ENCODE measurements at places on chromosomes 12 and 14.

- DNase-seq, result peak; percentile 31
Measured at GRCh38 chr12:56119361-56119796, 1.3 kb downstream of the ZC3H10 start.

DNA sequence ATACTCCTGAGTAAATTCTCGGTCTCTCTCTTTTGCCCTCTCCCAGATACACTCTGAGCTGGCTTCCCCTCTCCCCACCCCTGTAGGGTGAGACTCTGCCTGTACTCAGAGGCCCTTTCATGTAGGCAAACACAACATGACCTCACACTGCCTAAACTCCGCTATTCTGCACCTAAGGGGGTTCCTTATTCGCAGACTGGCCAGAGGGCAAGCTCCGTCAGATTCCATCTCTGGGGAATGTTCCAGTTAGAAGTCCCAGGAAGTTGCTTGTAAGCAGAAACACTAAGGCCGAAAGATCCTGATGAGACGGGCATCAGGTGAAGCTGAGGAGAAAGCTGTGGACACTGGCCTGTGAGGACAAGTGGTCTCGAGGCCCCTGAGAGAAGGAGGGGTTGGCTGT lies 165.9 kb downstream of the KTN1 start:
- DNase-seq, result no peak

DNA sequence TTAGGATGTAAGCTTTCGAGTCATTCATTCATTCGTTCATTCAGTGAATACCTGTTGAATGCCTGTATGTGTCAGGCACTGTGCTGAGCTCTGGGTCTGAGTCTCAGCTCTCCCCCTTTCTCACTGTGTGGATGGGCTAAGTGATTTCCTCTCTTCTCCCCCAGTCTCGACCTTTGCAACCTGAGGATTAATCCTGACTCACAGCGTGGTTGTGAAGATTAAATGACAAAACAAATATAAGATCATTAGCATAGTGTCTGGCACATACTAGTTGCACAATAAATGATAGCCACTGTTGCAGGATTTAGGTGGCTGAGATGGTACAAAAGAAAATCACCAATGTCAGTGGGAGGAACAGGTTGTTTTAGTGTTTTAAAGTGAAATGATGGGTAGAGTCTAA lies 136.7 kb downstream of the GPR135 start:
- no peak for DNase-seq

DNA sequence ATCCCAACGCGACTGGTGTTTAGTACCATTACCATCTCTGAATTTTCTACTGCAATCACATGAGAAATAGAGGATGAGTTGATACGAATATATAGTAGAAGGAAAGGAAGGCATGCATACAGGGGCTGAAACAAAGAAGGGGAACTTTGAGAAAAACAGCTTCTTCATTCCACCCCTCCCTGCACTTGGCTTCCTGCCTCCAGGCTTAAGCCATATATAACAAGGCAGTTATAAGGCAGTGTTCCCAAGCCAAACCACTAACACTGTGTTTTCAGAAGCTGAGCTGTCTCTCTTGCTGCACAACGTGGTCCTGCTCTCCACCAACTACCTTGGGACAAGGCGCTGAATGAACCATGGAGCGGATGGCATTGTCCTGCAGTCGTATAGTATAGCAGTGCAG lies 11.0 kb downstream of the LETMD1 start:
- DNase-seq, result no peak

- no peak for DNase-seq
Measured at GRCh38 chr14:101224356-101225156, 321.0 kb upstream of the RTL1 start.

DNA sequence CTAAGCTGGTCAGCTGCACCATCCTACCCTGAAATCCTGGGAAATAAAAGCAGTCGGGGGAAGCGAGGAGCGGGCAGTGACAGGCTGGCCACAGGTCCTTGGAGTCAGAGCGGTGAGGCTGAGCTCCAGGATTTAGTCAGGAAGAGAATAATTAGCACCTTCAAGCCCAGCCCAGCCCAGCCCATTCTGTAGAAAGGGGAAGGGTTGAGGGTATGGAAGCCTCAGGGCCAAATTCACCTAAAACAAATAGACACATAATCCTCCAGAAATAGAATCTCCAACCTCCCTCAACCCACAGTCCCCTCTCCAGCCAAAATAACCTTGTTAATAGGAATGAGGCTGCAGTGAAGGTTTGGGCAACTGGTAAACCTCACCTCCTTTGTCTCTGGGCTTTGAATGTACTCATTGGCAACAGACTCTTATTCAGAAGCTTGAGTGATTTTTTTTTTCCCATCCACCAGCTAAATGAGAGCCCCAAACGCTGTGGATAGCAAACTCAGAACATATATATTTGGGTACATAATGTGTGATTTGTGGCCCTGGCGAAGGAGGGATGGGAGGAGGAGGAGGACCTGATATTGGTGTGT lies 334.1 kb downstream of the DPF3 start:
- no peak for DNase-seq
